SW 1271 (cell line): ENCODE measurements at places on chromosomes 2 and 18.

DNA sequence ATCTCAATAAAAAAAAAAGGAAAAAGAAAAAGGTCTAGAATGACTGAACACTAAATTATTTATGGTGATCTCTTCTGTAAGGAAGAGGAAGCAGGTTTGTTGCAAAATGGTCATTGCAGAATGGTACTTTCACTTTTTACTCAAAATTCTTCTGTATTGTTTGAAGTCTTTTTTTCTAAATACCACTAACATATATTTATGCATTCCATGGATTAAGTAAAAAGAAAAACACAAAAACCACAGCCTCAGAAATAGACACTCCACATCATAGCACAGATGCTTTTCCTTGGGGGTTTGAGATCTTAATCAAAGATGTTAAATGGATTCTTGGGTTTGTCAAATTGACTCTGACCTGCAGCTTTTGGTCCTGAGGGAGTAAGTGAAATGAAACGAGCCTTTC lies 47.4 kb downstream of the RHOB start:
- no peak for DNase-seq

GRCh38 chr2:236947294-236947693 lies 138.4 kb upstream of the COPS8 start:
- DNase-seq: no peak

DNA sequence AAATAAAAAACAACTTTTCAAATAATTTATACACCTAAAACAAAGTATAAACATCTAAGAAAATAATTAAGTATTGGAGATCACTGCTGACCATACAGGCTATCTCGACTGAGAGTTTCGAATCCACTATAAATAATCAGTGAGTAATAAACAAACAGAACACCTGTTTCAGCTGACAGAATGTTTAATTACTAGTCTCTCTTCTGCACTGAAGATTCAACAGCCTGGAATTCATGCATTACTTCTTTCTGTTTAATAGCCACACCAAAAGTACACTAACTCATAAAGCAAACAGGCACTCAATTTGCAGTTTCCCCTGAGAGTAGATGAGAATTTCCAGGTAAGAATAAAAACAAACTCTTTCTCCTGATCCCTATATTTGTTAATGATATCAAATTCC lies 138.5 kb downstream of the RBMS1 start:
- DNase-seq: no peak

- DNase-seq: no peak
These were observed 18.7 kb downstream of the ACSL3 start for GRCh38 chr2:222879604-222879933.

GRCh38 chr2:3644246-3644525 lies 13.8 kb upstream of the ALLC start:
- DNase-seq: no peak

DNA sequence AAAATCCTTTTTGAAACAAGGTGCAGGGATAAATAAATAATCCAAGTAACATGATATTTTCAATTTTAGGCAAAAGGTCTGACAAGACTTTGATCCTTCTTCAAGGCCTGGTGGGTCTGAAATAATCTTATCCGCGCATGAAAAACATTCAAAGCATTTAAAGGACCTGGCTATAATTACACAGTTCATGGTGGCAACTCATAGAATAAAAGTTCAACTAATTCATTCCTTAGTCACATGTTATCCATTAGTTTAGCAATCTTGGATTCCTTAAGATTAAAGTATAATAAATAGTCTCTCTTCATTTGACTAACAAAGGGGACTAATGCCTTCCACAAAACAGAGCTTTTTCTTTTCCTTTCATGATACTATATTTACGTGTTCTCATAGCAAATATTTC lies 21.0 kb upstream of the SLC38A11 start:
- DNase-seq: no peak

DNA sequence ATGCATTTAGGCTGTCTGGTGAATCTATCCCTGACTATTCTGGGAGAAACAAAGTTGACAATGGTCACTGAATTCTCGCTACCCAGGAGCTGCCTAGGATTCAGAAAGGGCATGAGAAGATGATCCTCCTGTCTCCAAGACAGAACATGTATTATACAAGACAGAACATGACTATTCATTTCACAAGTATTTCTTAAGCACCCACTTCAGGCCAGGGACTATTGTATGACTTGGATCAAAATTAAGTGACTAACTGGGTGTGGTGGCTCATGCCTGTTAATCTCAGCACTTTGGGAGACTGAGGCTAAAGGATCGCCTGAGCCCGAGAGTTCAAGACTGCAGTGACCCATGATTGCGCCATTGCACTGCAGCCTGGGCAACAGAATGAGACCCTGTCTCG lies 235.8 kb upstream of the RAB12 start:
- DNase-seq: no peak

DNA sequence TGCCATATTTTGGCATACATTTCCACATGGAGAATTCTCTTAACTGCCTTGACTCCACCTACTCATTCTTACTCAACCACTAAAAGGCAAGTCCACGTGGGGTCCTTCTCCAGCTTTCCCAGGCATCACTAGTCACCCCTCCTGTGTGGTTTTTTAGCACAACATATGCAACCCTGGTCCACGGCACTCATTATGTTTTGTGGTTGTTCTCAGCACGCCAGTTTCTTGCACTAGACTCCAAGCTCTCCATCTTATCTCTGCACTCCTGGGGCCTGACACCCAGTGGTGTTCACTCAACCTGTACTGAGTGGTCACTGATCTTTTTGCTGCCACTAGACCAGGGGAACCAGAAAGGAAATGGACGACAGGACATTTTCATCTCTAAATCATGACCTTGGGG lies 18.0 kb downstream of the MARCHF4 start:
- no peak for DNase-seq

DNA sequence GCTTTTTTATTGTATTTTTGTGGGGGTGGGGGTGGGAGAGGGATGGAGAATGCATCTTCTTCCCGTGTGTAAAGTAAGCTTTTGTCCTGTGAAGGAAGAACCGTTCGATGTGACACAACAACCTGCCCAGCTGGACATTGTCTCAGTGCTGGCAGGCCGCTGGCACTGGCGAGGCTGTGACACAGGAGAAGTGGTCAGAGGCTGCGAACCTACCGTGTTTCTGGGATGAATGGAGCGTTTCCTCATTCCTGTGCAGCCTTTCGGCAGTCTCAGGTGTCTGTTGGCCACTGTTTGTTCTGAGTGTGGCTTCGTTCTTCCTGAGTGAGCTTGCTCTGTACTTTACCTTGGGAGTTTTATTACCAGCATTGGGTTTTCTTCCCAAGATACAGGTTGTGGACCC lies 8.0 kb downstream of the RAMP1 start:
- DNase-seq: no peak

DNA sequence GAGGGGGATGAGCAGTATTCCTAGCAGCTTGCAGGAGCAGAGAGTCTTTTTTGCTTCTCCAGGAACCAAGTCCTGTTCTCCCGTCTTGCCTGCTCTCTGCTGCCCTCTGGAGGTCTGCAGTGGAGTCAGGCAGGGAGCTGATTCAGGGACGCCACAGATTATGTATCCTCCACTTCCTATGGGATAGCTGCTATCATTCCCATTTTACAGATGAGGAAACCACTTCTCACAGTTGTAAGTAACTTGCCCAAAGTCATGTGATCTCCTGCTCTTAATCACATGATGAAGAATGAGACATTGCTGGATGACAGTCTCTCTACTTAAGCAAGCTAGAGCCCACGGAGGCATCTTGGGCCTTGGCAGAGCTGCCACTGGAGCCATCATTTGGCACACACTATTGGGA lies 8.3 kb downstream of the SLC4A5 start:
- DNase-seq: peak; percentile 43

- no peak for DNase-seq
These were observed 2.7 kb downstream of the KLHL14 start for GRCh38 chr18:32770054-32770665.
